Gastroesophageal sphincter (tissue), 4 donors: ENCODE measurements at places on chromosomes 4 and X.

GRCh38 chr4:82809619-82810018, 11.0 kb upstream of the SCD5 start:
- ATAC-seq, result no peak

DNA sequence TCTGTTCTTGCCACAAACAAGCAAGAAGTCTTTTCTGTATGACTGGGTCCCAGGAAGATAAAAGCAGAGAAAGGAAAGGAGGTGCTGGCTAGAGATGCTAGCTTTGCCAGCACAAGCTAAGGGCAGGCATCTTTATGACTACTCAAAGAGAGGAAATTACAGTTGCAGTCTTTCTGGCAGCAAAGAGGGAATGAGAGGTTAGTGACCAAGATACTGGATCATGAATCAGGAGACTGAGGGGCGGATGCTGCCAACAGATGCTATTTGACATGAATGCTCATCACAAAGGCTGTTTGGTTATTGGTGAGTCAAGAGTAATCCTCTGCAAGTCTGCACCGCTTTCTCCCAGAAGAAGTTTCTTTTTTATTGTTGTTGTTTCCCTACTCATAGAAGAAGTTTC, 5.5 kb upstream of the XIAP start:
- no peak for ATAC-seq

GRCh38 chr4:77358315-77358928, 201.4 kb downstream of the CCNG2 start:
- no peak for ATAC-seq

GRCh38 chrX:153999359-154000037, 20.2 kb downstream of the IRAK1 start:
- no peak for ATAC-seq

- ATAC-seq, result no peak
Observed at GRCh38 chr4:176377780-176378179, 58.0 kb downstream of the SPCS3 start.

- peak; percentile 59 for ATAC-seq
Observed at GRCh38 chr4:61200187-61200915, at the start of gene ADGRL3. Gene ADGRL3, plus strand, starts transcription at chr4:61200326.

GRCh38 chrX:23754664-23755063, 11.6 kb upstream of the ACOT9 start:
- no peak for ATAC-seq

GRCh38 chr4:93981594-93981993, 153.0 kb downstream of the ATOH1 start:
- ATAC-seq, result no peak

DNA sequence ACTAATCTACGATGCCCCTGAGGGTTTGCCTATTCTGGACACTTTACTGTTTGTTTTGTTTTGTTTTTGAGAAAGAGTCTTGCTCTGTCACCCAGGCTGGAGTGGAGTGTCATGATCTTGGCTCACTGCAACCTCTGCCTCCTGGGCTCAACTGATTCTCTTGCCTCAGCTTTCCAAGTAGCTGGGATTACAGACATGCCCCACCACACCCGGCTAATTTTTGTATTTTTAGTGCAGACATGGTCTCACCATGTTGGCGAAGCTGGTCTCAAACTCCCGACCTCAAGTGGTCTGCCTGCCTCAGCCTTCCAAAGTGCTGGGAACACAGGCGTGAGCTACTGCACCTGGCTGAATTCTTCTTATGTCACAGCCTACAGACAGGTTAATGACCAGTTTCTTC, 70.7 kb downstream of the MFAP3L start:
- ATAC-seq, result no peak

- ATAC-seq, result no peak
Observed at GRCh38 chr4:84862064-84862463, 104.4 kb downstream of the WDFY3 start.

- ATAC-seq, result no peak
Observed at GRCh38 chr4:150681063-150681462, 99.1 kb downstream of the MAB21L2 start.
